ACHN (cell line): ENCODE measurements at places on chromosomes 5 and 9.
A peak's percentile ranks its signal among the peaks of the same experiment; 100 is the strongest.

GRCh38 chr5:167570431-167570830 lies 721.0 kb upstream of the WWC1 start:
- DNase-seq, result no peak

DNA sequence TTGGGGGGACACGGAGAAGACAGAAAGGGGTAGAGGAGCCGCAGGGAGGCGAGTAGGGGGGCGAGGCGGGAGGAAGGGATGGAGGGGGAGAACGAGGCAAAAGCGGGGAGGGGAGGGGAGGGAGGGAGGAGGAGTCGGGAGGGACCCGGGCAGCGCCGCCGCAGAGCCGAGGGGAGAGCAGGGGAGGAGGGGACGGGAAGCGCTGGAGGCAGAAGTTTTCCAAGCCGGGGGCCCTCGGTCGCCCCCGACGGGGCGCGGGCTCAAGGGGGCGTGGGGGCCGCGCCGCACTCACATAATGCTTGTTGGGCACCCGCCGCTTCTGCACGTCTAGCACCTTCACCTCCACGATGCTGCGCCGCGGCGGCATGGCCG lies 353 bp downstream of the SH3PXD2B start:
- DNase-seq, result peak; percentile 12

DNA sequence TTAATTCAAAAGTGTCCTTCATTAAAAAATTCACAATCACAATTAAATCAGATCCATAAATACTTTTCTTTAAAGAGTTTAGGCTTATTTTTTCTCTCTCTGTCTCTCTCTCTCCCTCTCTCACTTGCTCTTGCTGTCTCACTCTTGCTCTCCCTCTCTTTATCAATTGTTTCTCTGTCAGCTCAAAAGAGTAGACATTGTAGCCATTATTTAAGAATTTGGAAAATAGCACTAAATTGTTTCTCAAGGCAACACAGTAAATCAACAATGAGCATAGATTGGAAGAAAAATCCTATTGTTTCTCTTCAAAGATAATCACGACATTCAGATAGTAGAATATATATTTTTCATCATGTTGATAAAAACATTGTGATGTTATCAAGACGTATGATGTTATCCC lies 1114.0 kb downstream of the PTPRD start:
- DNase-seq, result no peak

DNA sequence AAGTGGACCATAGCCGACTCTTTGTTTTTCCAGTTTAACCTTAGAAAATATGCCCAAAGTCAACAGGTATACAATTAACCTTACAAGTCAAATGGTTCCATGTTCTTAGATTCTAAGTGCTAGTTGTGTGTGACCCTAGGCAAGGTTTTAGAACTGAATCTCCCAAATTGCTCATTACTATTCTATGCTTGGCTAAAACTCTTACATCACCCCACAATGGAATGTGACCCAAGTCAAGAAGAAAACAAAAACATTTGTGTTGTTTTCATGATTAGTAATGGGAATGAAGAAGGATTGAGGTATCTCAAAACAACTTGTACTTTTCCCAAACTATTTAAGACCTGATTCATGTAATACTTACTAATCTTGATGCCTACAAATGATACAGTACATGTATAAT lies 159.2 kb downstream of the ARRDC3 start:
- no peak for DNase-seq

- DNase-seq, result no peak
These were observed 147.9 kb downstream of the C5orf15 start for GRCh38 chr5:133820507-133820906.

- DNase-seq, result no peak
These were observed 30.8 kb upstream of the ACOT12 start for GRCh38 chr5:81424728-81425127.

GRCh38 chr5:122723606-122724352 lies 51.1 kb upstream of the SNX2 start:
- no peak for DNase-seq

DNA sequence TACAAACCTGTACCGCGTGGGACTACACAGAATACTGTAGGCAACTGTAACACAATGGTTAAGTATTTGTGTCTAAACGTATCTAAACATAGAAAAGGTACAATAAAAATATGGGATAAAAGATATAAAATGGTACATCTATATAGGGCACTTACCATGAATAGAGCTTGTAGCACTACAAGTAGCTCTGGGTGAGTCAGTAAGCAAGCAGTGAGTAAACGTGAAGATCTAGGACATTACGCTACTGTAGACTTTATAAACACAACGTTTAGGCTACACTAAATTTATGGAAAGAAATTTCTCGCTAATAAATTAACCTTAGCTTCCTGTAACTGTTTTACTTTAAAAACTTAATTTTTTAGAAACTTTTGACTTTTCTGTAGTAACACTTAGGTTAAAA lies 46.5 kb downstream of the MRPS27 start:
- no peak for DNase-seq

DNA sequence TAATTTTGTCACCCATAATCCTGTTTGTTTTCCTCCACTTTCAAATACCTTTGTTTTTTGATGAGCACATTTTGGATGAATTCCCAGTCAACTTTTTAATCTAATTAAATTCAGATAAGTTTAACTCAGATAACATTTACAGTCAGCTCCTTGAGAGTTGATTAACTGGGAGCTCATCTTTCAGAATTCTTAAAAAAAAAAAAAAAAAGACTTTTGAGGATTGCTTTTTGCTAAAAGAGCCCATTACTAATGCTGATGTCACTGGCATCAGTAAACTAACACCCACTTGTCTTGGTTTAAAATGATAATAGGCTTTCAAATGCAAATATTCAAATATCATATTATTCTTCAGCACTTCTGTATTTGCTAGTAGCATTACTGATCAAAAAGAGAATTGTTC lies 47.1 kb upstream of the NFIB start:
- no peak for DNase-seq

DNA sequence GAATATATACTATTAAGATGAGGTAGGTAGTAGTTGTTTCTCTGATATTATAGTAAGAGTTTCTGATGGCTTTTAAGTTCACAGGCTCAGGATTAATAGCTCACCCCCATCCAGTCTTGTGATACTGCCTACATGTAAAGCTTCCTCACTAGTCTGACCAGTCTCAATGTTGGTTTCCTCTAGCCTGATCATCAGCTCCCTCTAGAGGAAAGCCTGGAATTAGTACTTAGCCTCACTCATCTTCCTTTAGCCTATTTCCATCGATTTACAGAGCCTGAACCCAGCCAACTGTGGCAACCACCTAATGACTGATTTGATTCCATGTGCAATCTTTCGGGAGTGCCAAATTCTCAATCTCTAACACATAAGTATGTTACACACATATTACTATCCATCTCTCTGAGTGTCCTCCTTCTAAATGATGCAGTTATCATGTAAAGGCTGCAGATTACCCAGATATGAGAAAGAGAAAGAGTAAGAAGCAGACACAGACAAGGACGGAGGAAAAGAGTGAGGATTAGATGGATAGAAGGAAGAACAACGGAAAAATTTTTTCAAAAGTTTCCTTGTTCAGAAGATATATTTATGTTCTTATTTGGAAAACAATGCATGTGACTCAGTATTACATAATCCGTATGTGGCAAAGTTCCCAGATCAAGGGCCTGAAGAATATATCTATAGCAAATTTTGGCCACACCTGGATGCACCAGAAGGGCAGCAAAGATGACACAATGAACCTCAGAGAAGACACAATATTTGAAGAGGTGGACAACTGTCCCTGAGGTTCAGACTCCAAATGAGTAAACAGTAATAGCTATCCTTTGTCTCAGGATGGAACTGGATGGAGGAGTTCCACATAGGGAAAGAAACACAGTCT lies 333.7 kb downstream of the ELAVL2 start:
- DNase-seq, result peak; percentile 43

DNA sequence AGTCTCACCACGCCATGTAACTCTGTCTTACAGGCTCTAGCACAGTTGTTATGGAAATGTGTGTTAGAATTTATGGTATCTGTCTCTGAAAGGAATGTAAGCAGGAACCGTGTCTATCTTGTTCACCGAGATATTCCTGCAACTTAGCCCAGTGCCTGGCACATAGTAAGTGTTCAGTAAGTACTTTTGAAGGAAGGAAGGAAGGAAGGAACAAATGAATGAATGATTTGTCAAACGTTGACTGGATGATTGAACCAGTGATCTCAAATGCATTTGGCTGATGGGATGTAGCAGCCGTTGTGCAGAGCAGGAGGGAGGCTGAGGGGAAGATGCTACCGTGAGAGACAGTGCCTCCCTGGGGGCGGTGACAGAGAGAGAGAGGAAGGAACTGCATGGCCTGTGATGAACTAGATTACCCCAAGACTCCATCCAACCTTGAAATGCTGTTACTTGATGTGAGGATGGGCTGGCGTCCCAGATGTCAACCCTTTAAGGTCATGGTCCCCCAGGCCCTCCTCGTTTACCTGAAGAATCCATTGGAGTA lies 47.5 kb upstream of the PPARGC1B start:
- DNase-seq, result no peak

- DNase-seq, result no peak
These were observed 208.6 kb upstream of the ANKH start for GRCh38 chr5:15080219-15080618.

GRCh38 chr9:98552331-98552730 lies 156.4 kb downstream of the GABBR2 start:
- no peak for DNase-seq

GRCh38 chr5:134124289-134125038 lies 10.0 kb downstream of the TCF7 start:
- peak; percentile 73 for DNase-seq

GRCh38 chr9:79580055-79580454 lies 8.3 kb downstream of the TLE4 start:
- no peak for DNase-seq

- no peak for DNase-seq
These were observed 123.3 kb upstream of the ELL2 start for GRCh38 chr5:96084874-96085506.

DNA sequence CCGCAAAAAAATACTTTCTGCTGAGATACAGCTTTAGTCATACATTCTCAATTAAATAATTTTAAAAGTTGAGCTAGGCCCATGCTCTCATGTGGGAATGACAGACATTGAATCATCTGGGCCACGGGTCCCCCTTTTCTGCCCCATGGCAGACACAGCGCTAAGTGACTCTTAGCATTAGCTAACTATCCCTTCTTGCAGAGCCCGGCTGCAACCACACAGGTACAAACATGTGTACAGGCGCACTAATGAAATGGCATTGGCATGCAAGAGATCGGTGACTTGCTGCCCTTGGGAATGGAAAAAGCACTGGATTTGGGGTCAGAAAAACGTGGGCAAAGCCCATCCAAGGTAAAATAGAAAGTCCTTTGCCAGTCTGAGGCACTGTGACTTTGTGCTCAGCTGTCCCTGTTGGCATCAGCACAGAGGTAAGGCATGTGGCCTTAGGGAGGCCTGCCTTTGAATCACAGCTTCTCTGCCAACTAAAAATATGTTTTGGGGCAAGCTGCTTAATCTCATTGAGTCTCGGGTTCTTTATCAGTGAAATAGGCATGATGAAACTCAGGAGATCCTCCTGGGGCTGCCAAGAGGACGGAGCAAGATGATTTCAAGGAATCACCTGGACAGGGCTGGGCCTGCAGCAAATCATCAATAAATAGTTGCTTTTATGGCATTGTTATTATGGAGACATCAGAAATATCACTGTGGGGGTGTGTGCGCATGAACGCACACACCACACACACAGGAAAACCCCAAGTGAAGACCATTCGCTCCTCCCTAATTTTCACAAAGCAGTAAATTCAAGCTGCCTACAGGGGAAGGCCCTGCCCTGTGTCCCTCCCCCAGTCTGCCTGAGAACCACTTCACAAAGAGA lies 54.2 kb downstream of the WHRN start:
- DNase-seq, result no peak

- peak; percentile 70 for DNase-seq
These were observed 30.1 kb downstream of the ZNF462 start for GRCh38 chr9:106893088-106893487.

DNA sequence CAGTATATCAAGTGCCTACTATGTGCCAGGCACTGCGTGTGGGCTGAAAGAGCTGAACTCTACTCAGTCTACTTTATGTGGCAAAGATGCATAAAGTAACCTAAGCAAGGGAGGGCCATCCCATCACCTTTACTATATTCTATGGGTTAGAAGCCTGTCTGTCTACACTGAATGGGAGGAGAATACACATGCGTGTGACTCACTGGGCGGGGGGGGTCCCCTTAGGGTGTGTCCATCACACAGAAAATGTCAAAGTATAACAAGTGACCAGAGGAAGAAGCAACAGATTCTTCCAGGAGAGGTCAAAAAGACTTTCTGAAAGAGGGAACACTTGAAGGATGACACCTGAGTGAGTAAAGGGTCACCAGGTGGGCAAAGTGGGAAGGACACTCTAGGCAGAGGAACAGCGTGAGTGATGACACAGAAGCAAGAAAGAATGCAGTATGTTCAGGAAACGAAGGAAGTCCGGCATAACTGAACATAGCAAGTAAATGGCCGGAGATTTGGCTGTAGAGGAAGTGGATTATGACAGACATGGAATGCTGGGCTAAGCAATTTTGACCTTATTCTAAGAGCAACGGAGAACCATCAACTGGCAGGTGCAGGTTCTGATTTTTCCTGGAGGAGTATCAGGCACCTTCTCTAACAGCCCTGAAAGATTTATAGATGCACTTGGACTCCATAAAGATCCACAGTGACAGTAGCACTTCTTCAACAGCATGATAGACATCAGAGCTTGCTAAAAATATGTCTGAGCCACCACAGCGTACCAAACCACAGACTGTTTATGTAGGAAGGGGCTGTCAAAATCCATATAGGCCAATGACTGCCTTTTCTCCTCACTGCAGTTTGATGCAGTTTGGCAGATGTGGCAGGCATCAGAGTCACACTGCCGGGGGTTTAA lies 8.0 kb upstream of the WHRN start:
- no peak for DNase-seq

DNA sequence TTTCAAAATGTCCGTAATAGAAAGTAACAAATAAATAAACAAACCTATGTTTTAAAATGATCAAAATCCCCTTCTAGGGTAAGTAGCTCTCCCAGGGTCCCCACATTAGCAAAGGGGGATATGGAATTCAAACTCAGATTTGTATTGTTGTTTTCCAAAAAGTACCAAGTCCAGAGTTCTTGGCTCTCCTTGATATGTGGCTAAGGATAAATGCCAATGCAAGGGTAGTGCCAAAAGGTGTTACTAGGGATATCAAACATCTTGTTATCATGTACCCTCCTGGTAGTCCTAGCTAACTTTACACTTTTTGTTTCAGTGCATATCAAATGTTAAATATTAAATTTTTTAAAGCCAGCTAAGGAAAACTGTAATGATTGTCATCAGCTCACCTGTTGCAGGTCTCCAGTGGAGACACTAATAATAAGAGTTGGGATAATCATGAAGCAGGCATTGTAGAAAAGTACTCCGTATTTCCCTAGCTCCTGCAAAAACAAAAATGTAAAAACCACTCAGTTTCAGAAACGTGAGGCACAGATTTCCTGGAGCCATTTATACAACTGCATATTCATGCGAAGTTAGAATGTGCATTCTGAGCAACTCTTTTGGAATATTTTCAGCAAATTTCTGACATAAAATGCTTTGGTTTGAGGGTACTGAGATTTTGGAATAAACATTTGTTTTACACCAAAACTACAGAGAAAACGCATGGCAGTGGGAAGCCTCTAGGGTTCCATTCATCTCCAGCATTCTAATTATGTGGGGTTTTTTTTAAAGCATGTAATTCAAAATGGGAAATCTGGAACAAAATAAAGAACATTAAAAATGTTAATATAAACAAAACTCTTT lies 39.8 kb downstream of the SLC35D2 start:
- DNase-seq, result no peak

GRCh38 chr5:159174511-159175168 lies 34.7 kb downstream of the RNF145 start:
- no peak for DNase-seq
